T-helper 17 cell (primary cell): ENCODE measurements at places on chromosomes 11 and 22. TPM values are rescaled to one million over a fixed set of nuclear protein-coding genes. Genes with fewer than 3 reads are reported as not detected.

GRCh38 chr11:21446939-21447590 lies 745.8 kb upstream of the ANO5 start:
- no peak overlapping the region for H3K27ac ChIP-seq
- H3K4me1 ChIP-seq, result no peaks in the 10 kb centered on the region
- no peak overlapping the region for H3K4me3 ChIP-seq
- no peaks in the 10 kb centered on the region for H3K36me3 ChIP-seq
- H3K27me3 ChIP-seq, result no peaks in the 10 kb centered on the region

Gene ZBED4
- total RNA-seq, result 15.4 TPM

Gene C1QTNF4
- total RNA-seq, result 1.6 TPM

DNA sequence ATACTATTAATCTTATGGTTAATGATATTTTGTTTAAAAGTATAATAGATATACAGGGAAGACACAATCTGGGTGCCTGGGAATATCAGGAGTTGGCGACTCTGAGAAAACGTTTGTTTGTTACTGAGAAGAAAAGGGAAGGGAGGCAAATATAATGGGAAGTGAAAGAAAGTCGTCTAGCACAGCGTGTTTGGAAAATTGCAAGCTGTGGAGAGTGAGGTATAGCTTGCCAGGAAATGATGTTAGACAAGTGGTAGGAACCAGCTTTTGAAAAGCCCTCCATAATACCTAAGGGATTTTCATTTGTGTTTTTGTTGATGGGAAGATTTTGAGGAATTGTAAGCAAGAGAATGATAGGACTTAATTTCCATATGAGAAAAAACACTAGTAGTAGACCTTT lies 322.2 kb downstream of the LUZP2 start:
- H3K27ac ChIP-seq, result no peak overlapping the region
- H3K36me3 ChIP-seq, result no peaks in the 10 kb centered on the region
- DNase-seq, result no peak

DNA sequence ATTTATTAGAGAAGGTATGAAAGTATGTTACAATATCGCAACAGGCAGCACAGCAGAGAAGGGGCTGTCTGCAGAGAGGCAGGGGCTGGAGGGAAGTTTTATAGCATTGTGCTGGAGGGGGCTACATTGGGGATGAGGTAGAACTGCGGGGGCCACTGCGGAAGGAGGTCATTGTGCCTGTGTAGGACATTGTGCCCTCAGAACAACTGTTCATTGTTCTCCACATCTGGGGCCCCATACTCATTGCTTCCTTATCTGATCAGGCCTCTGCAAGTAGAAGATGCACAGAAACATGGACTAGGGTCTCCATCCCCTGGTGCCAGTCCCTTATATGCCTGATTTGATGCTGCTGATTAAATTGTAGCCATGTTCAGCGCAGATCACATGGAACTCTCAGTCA lies 12.1 kb downstream of the NADSYN1 start:
- H3K36me3 ChIP-seq, result peaks cover 16% of the 10 kb centered on the region
- no peak for DNase-seq
- H3K4me3 ChIP-seq, result no peak overlapping the region
- H3K4me1 ChIP-seq, result peaks cover 10% of the 10 kb centered on the region

DNA sequence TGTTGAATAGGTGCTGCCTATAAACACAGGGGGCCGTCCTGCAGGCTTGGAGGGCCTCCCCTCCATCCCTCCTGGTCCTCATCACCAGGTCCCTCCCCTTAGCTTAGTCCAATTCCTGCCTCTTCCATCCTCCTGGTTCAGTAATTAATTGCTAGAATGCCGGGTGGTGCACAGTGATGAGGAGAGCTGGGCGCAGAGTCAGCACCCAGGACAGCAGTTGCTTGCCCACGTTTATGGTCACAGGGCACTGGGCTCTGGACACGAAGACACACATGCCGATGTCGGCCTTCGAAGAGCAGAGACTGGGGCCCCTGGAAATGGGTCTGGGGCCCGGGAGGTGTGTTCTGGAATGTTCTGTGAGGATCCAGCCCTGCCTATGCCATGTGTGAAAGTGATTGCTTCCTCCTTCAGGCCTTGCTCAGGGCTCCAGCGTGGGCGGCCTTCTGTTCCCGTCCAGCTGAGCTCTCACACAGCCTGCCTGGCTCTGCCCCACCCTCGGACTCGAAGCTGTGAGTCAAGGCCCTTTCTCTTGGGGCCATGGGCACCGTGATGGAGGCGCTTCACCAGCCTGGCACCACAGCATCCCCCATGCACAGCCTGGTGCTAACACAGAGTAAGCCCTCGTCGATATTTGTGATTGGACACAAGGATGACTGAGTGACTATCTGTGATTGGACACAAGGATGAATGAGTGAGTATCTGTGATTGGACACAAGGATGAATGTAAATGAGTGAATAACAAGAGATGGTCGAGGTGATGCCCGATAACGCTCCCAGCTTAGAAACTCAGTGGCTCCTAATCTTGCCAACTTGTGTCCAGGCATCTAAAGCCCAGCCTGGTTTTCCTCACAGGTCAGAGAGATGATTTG lies 884.7 kb downstream of the BRD1 start:
- H3K4me1 ChIP-seq, result peaks cover 3% of the 10 kb centered on the region
- peaks cover 20% of the 10 kb centered on the region for H3K27me3 ChIP-seq
- no peak overlapping the region for H3K4me3 ChIP-seq
- no peak overlapping the region for H3K27ac ChIP-seq
- no peak for DNase-seq
- no peaks in the 10 kb centered on the region for H3K36me3 ChIP-seq

Gene NXPE1
- not detected for total RNA-seq

Gene TSGA10IP
- not detected for total RNA-seq

Gene MYBPC3
- total RNA-seq, result not detected

DNA sequence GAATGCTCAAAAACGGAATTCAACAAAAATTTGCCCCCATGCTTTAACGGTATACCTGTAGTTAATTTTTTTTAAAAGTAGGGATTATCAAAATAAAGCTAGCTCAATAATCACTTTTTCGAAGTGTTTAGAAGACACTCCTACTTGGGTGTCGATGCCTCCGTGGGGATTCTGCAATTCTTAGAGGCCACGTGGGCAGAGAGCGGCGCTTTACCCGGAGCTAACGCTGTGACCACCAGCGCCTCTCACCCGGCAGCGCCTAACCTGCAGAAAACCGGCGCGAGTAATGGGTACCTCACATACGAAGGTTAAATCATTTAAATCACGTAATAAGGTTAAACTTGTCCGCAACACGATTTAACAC lies 583 bp downstream of the TAF1D start:
- H3K4me1 ChIP-seq, result peaks cover 56% of the 10 kb centered on the region
- peak overlapping the region; percentile 99 for H3K27ac ChIP-seq
- DNase-seq, result peak; percentile 51
- H3K4me3 ChIP-seq, result peak overlapping the region; percentile 99

Gene MB
- total RNA-seq, result not detected

GRCh38 chr11:10418259-10418949 lies 36.7 kb upstream of the AMPD3 start:
- no peak for DNase-seq
- no peaks in the 10 kb centered on the region for H3K36me3 ChIP-seq
- H3K4me1 ChIP-seq, result peaks cover 21% of the 10 kb centered on the region
- H3K27me3 ChIP-seq, result no peaks in the 10 kb centered on the region
